Activated T-cell treated with anti-CD3 and anti-CD28 coated beads, Interleukin-2, amount 50 U/mL, for 48 hours (primary cell): ENCODE measurements at places on chromosomes 12 and 14.

DNA sequence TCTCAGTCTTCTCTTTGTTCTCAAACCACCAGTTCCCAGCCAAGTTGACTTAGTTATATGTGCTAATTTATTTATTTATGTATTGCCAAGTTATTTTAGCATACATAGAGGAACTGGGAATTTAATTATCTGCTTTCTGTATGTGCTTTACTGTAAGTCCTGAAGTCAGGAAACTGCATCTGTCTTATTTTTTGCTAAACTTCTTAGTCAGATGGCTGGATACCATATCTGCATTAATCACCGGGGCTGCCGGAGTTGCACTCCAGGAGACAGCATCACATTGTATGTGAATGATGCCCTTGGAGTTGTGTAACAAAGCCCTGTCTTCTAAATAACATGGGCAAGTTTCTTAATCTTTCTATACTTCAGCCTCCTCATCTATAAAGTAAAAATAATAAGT is 96.2 kb downstream of the MON2 start:
- no peak for DNase-seq

DNA sequence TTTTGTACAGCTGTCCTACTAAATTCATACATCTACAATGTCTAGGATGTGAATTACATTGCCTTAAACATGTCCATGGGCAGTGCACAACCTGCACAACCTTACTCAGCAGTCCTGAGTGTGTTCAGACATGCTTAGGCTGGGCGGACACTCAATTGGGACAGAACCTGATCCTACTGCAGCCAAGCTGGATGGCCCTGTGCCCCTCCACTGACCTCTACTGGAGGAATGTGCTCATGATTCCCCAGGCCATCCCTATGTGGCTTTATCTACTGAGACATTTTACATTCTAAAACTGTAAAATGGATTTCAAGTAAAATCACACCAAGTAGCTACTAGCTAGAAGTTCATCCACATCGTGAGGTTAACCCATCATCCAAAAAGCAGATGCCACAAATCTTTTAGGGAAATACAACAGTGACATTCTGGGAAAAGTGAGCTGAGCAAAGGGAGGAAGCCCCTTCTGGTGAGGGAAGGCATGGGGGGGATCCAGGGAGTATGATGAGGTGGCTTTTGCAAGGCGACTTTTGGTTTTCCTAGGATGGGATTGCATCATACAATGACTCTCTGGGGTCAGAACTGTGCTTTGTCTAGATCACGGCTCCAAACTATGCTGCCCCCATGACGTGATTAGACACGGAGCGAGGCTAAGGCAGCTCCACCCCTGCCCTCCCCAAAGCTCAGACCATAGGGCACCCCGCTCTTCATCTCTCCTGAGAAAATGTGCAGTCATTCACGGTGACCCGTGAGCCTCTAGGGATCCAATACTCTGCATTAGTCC is 911.7 kb upstream of the TMEM132C start:
- no peak for DNase-seq

- no peak for DNase-seq
Measured at GRCh38 chr12:55673638-55674037, 34.1 kb downstream of the ITGA7 start.

DNA sequence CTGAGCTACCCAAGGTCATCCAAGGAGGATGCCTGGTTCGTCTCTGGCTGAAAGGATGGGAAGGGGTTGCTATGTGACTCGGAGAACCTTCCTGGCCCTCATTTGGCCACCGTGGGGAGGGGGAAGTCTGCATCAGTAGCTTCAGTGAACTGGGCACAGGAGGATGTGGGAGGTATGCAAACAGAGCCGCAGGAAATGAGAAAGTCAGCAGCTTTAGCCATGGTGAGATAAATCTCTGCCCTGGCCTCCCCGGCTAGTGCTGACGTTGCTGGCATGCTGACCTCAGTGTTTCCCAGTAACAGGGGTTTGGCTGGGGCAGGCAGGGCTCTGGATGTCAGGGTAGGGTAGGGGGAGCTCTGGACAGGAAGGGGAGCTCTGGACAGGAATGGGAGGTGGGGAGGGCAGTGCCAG is 2.3 kb upstream of the CEBPE start:
- DNase-seq, result peak; percentile 24

- no peak for DNase-seq
Measured at GRCh38 chr12:40313928-40314327, 89.1 kb downstream of the LRRK2 start.

GRCh38 chr14:34107441-34107840 is 156.6 kb upstream of the EGLN3 start:
- DNase-seq, result no peak

DNA sequence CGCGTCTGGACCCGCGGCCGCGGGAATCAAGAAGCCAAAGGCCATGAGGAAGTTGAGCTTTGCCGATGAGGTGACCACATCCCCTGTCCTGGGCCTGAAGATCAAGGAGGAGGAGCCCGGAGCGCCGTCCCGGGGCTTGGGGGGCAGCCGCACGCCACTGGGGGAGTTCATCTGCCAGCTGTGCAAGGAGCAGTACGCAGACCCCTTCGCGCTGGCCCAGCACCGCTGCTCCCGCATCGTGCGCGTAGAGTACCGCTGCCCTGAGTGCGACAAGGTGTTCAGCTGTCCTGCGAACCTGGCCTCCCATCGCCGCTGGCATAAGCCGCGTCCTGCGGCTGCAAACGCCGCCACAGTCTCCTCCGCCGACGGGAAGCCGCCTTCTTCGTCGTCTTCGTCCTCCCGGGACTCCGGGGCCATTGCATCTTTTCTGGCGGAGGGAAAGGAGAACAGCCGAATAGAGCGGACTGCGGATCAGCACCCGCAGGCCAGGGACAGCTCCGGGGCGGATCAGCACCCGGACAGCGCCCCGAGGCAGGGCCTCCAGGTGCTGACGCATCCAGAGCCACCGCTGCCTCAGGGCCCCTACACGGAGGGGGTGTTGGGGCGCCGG is 1.0 kb downstream of the INSM2 start:
- DNase-seq, result peak; percentile 80

DNA sequence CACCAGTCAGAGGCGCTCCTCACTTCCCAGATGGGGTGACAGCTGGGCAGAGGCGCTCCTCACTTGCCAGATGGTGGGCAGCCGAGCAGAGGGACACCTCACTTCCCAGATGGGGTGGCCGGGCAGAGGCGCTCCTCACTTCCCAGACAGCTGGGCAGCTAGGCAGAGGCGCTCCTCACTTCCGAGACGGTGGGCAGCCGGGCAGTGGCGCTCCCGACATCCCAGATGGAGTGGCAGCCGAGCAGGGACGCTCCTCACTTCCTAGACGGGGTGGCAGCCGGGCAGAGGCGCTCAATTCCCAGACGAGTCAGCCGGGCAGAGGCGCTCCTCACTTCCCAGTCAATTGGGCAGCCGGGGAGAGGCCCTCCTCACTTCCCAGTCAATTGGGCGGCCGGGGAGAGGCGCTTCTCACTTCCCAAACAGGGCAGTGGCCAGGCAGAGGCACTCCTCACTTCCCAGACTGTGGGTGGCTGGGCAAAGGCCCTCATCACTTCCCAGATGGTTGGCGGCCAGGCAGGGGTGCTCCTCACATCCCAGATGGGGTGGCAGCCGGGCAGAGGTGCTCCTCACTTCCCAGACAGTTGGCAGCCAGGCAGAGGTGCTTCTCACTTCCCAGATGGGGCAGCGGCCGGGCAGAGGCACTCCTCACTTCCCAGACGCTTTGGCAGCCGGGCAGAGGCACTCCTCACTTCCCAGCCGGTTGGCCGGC is 143.8 kb upstream of the ARID2 start:
- no peak for DNase-seq

DNA sequence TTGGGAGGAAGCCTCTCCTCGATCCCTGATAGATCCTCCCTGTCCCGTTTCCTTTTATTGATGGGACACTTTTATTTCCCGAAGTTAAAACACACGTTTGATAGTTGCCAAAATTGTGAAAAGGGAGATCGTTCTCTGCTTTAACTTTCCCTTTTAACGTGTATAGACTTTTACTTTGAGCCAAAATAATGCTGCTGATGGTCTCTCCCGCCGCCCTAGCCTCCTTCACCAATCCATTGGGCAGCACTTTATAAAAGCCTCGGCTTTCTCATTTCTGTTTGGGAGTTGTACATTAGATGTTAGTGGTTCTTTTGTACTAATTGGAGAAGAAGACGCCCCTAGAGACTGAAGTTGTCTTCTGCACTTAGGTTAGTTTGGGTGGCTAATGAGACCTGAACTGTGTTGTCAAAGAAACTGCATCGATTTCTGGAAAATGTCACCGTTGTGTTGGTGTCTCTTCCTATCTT is 1.4 kb downstream of the TMTC2 start:
- DNase-seq, result no peak

DNA sequence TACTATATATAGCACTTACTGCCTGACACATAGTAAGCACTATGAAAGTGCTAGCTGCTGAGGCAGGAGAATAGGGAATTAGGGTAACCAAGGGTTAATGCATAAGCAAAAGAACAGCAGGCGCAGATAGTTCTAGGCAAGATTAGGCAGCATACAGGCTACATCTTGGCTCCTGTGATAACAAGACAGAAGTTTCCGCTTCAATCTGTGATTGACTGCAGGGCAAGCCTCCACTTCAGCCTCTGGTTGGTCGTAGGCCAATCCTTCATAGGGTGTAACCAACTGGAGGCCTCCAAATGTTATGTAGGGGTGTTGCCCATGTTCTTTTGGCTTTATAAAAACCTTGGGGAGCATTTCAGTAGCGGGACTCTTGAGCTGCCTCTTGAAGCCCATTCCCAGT is 46.9 kb downstream of the KLHL28 start:
- no peak for DNase-seq
